ENCODE measurements at places on chromosomes 1 and 21.

DNA sequence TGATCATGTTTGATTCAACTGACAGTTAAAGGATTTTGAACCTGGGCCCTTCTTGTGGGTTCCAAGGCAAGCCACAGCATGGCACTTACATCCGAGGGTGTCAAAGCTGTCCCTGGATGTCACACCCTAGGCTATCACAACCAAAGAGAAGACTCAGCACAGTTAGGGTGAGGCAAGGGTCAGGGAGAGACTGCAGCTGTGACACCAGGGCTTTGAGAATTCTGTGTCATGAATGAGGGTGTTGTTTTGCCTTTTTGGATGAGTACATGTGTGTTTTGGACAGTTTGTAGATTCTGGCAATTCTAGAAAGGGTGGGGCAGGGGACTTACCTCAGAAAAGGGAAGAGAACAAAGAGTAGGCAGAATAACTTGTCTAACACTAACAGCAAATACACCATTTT is 37.8 kb upstream of the ZNF326 start:
- peak; percentile 44 for DNase-seq

- no peak for DNase-seq
These were observed 7.5 kb upstream of the HSD11B1 start for GRCh38 chr1:209697126-209697525.

DNA sequence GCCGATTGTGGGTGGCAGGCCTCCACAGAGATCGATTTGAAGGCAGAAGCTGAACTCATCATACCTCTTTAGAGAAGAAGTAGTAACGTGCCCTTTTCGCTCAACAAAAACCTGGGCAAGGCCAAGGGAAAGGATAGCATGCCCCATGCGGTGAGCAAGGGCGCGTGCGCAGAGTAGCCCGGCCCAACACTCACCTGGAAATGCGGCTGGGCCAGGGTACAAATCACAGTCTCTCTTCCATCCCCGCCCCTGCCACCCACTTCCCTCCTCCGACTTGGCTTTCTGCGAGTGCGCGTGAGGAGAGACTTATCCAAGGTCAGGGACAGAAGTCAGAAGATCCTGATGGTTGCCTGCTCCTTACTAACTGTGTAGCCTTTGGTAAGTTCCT is 160.7 kb upstream of the C1orf21 start:
- no peak for DNase-seq

DNA sequence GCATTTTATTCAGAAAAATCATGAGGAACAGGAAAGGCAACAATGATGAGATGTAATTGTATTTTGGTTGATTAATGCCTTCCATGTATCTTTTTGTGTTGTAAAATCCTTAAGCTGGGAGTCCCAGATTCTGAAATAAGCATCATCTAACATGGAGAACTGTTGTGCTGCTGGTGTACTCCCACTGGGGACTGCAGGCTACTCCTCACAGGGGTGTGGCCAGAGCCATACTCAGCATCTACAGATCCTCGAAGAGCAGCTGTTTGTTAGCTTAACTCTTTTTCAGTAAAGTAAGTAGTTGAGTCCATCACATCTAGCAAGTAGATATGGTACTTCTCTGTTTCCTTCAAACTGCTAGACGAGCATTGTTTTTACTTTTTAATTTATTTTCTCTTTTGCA is 358.0 kb downstream of the BRINP3 start:
- no peak for DNase-seq

- DNase-seq = no peak
These were observed 24.2 kb downstream of the GNG4 start for GRCh38 chr1:235625340-235625739.

DNA sequence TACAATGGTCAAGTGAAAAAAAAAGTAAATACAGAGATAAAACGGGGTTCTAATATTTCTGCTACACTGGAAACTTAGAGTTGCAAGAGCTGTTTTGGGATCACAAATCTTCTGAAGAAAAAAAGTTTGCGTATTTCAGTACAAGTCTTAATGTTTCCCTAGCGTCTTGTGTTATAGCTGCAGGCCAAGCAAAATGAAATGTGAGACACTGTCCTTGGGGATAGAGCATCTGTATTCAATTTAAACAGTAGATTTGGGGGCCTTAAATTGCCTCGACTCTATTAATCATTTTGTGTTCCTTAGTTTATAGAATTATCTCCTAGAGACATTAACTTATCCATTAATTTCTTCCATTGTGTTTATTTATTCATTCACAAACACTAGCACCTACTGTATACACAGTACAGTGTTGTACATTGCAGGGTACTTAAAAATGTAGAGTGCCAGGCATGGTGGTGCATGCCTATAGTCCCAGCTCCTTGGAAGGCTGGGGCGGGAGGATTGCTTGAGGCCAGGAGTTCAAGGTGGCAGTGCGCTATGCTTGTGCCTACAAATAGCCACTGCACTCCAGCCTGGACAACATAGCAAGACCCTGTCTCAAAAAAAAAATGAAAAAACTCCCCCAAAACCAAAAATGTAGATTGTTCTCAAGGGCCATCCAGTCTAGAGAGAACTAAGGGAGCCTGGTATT is 7.9 kb downstream of the DISC1 start:
- no peak for DNase-seq

- no peak for DNase-seq
These were observed 358.8 kb upstream of the B3GALT2 start for GRCh38 chr1:193545171-193545570.

DNA sequence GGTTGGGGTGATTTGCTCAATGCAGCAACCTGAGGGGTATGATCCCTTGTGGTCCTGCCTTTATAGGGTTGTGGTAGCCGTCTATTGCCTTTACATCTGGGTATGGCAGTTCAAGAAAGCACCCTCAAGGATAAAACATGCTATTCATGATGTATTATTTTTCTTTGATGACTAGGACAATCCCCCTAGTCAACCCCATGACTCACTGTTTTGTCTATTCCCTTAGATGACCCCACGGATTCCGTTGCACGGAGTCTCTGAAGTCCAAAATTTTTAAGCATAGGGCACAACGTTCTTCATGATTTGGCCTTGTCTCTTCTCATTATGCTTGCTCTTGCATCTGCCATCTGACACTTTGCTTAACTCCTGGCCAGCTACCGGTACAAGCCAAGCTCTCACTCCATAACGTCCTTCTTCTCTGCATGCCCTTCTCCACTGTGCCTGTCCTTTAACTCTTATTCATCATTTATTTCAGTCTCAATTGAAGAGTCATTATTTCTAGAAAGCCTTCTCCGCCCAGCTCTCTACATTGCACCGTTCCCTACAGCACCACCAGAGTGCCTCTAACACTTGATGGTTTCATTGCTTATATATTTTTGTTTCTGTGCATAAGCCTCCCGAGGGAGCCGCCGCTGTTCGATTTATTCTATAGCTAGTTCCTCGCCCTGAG is 838 bp upstream of the DISP1 start:
- DNase-seq = no peak

DNA sequence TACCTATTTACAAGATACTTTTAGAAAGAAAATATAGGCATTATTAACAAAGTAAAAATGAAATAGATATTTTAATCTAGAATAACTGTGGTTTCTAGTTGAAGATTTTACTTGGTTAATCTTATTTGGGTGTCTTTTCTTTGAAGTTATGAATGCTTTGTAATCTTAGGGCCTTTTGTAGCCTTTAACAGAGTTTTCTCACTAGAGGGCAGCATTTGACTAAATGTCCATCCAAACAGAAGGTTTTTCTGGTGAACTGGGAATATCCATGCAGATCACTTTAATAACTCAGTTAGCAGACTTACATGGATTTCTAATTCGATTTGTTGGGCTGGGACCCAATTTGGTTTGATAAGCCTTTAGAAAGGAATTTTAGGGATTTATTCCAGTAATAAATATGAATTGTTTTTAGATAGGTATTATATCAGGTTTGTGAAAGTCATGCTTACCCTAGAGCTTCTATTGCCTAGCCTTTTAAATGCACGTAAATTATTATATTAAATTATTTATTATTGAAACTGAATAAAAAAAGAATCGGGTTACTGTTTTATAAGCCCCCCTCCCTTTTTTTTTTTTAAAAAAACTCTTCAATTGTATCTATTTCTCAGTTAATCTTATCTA is 119.7 kb downstream of the ZNF326 start:
- DNase-seq = peak; percentile 62

DNA sequence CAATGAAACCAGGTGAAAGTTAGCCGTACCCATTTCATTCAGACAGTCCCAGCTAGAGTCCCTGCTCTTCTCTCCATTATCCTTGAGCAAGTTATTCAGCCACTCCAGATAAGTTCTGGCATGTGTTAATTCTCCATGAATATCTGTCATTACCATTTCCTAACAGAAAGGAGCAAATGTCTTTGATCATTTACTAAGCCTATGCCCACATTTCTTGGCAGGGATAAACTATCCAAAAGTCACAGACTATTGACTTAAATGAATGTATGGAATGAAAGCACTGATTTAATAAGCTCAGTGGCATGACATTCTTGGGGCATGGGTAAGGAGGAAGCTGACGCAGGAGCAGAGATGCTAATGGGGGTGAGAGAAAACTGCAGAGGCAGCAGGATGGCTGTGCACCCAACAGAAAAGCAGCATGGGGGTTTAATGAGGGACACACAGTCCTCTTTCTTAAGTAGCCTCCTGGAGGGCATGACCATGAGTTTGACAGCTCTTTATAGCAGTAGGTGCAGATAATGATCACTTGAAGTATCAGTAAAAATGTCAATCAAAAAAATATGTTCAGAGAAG is 17.6 kb upstream of the DHCR24 start:
- no peak for DNase-seq

Measured in MM.1S (cell line).